ENCODE measurements at places on chromosomes 16 and 17.

- DNase-seq, result no peak
Observed at GRCh38 chr17:8133399-8133798, 9.5 kb upstream of the HES7 start.

DNA sequence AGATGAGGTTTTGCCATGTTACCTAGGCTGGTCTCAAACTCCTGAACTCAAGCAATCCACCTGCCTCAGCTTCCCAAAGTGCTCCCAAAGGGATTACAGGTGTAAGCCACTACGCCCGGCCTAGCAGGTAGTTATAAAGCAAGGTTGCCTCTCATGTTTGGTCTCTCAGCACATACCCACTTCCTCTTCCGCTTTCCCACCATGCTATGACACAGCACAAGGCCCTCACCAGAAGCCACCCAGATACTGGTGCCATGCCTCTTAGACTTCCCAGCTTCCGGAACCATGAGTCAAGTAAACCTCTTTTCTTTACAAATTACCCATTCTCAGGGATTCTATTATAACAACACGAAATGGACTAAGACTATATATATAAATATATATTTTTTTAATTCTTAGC, 143.6 kb downstream of the COPRS start:
- DNase-seq, result no peak

DNA sequence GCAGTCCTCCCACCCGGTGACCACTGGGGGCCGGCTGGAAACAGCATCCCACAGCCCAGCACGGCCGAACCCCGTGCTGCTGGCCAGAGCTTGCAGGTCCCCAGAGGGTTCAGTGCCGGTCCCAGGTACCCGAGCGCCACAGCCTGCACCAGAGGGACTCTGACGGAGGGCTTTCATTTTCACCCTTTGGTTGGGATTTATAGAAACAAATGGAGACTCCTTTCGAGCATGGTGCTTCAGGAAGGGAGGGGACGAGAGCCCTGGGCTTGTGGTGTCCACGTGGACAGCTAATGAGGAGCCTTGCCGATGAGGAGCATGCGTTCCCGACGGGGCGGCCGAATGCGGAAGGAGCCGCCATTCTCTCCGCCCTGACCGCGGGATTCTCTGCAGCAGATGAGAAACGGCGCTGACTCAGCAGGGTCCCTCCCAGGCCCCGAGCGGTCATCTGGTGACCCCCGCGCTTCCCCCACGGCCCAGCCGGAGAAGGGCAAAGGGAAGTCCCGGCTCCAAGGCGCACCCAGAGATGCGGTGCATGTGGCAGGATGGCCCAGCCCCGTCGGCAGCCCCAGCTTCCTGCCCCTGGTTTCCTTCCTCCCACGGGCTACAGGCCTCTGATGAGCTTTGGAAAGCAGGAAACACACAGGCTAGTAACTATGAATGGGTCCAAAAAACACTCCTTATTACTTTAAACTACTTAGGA, 9.8 kb downstream of the SLC38A10 start:
- peak; percentile 54 for DNase-seq

GRCh38 chr17:80491478-80492342, 15.3 kb upstream of the NPTX1 start:
- DNase-seq, result no peak

DNA sequence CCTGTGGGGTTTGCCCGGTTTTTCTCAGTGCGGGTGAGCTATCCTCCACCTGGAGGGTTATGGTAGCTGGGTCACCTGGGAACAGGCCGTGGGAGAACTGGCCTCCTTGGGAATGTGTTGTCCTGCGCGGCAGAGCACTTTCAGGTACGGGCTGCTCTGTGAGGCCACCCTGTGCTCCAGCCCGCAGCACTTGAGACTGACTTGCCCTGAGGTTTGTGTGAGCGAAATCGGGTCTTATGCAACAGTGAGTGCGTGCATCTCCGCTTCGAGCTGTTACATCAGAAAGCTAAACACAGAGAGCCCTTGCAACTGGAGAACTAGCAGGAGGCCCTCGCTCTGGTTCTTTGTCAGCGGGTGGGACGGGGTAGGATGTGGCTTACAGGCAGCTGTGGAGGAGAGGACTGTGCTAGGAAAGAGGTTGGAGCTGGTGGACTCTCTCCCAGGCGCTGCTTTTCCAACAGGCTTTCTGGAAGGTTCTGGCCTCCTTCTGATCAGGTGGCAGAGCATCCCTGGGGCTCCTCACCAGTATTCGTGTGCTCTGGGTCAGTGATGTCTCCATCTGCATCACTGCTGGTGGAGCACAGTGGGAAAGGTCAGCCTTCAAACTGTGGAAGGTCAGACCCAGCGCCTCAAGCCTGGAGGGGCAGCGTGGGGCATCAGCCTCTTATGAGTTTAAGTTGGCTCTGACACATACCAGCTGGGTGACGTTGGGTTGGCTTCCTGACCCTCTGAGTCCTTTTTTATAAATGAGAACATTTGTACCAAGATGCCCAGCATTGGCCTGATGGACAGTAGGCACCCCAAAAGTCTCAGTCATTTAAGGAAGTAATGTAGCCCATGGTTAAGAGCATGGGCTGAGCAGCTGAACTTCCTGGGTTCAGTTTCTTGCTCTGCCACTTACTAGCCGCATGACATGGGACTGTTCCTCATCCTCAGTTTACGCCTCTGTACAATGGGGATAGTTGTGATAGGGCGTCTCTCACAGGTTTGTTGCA, 76.3 kb downstream of the KSR1 start:
- DNase-seq, result no peak

- no peak for DNase-seq
Observed at GRCh38 chr16:87600246-87600645, 2.1 kb upstream of the JPH3 start.

DNA sequence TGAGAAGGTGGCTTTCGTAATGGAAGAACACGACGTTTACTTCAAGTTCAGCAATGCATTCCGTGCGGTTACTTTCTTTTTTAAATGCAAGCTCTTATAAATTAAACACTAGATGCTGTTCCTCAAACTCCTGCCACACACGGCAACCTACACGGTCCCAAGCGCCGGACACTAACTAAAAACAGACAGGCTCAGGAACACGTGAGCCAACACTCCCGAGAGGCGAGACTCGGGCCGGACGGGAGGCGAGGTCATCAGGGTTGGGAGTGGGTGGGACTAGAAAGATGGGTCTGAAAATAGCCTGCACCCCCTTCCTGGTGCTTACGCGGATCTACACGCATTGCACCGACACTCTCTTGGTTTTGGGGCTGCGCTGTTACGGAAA, 6.4 kb downstream of the CLCN7 start:
- no peak for DNase-seq

DNA sequence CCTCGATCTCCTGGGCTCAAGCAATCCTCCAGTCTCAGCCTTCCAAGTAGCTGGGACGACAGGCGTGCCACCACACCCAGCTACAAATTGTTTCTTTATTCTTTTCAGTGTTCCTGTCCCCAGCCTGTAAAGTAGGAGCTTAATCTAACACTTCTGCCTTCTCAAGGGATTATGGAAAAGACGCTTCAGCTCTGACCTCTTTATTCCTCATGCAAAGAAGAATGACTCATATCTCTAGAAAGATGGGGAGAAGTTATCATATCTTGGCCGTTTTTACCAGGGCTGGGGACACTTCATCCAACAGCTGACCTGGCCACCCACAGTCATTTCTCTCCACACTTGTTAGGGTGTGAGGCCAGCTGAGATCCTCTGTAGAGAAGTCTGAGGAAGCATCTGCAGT, 172.6 kb downstream of the HAPSTR1 start:
- no peak for DNase-seq

GRCh38 chr17:47967607-47968252, 3.2 kb upstream of the CDK5RAP3 start:
- no peak for DNase-seq

DNA sequence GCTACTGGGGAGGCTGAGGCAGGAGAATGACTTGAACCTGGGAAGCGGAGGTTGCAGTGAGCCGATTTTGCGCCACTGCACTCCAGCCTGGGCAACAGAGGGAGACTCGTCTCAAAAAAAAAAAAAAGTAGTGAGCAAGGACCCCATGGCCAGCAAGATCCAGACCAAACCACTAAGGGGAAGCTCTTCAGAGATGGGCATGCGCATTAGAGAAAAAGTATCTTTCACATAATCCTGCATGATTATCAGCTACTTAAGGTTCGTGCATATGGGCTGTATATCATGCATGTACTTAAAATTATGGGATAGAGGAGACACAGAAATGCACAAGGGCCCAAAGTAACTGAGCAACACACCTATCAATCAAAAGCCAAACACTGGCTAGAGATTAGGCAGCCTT, 10.7 kb upstream of the CCL22 start:
- DNase-seq, result no peak

DNA sequence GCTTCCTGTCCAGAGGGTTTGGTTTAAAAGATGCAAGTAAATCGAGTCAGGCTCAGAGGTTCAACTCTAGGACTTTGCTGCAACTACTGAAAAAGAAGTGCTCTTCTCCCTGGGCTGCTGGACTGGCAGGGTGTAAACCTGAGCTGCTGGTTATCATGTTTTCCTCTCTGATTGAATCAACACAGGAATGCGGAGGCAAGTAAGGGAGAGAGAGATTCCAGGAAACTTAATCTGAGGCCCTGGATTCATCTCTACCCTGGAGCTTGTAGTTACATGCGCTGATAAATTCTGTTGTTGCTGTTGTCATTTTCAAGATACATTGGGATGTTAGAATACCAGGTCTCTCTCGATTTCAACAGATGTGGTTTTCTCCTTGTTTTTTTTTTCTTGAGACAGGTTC, 8.2 kb upstream of the HS3ST3A1 start:
- DNase-seq, result no peak

DNA sequence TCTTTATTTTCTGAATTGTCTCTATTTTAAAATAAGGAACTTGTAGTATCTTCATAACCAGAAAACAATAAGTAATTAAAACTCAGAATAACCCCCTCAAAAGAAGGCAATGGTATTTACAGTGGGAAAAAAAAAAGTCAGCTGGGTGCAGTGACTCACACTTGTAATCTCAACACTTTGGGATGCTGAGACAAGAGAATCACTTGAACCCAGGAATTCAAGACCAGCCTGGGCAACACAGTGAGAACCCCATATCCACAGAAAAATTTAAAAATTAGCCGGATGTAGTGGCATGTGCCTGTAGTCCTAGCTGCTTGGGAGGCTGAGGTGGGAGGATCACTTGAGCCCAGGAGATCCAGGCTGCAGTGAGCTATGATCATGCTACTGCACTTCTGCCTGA, 33.5 kb downstream of the ADAM11 start:
- no peak for DNase-seq

DNA sequence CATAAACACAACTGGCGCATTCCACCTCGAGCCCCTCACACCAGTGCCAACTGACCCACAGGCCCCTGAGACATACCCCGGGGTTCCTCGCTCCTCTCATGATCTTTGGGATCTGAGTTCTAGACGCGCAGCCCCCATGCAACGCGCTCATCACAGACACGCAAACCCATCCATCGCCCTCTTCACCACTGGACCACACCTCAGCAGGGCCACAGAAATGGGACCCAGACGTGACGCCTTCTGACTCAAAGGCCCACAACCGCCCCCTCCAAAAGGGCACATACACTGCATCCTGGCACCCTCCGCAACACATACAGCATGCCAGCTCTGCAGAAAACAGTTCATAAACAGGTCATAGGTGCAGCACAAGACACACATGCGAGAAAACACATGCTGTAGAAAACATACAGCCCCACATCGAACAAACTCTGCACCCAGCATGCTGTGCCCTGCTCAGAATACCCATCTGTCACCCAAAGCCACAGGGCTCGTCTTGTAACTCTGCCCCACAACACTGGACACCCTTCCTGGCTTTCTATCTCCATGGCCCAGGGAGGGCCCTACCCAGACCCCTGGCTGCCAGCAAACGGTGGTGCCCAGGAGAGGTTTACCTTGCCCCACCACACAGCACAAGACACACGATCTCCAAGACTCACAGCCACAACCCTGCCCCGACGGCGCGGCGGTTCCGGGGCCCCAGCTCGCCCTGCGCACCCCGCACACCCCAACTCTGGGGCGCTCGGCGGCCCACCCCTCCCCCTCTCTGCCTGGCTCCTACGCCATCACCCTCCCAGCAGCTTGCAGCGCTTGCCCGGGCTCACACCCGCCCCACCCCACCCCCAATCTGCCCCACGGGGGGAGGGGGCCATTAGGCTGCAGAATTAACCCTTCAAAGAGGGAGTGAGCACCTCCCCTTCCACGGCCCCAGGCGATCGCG, 887 bp downstream of the ZBTB4 start:
- peak; percentile 49 for DNase-seq

DNA sequence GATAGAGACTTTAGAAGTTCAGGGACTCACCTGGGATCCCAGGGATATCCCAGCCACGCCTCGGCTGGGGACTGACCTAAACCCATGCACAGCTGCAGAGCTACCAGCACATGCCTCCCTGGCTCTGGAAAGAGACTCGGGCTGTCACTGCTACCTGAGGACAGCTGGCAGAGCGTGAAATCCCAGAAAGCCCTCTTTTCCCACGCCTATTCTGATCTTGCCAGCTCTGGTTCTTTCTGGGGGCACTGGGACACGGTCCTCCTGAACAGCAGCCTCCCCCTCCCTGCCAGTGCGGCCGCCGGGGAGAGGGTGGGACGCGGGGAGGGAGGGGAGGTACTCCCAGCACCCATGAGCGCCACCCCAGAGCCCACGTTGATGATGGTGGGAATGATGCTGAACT, 10.8 kb downstream of the P2RX5 start:
- no peak for DNase-seq

All from stimulated activated CD4-positive, alpha-beta T cell treated with anti-CD3 and anti-CD28 coated beads, TNF-alpha, amount 100 ng/mL, for 48 hours (primary cell).